Psoas muscle (tissue), 8 donors: ENCODE measurements at places on chromosomes 16 and 17. TPM values are rescaled to one million over a fixed set of nuclear protein-coding genes. Genes with fewer than 3 reads are reported as not detected.
A peak's percentile ranks its signal among the peaks of the same experiment; 100 is the strongest.

The ALOXE3 gene
- total RNA-seq, result not detected

The TRPV3 gene
- total RNA-seq, result 0.82 TPM

The RAD51D gene
- total RNA-seq, result 4.0 TPM

The PMFBP1 gene
- 0.21 TPM for total RNA-seq

The SPECC1 gene
- 4.7 TPM for total RNA-seq

The SCGB1C2 gene
- not detected for total RNA-seq

The MVD gene
- total RNA-seq, result 26.8 TPM

The ITGAD gene
- total RNA-seq, result 0.42 TPM

The CLEC3A gene
- not detected for total RNA-seq

The CCL17 gene
- total RNA-seq, result not detected

The KRTAP4-3 gene
- not detected for total RNA-seq

The USB1 gene
- 17.1 TPM for total RNA-seq

The TBX21 gene
- total RNA-seq, result 0.13 TPM

The SLC46A1 gene
- total RNA-seq, result 2.9 TPM

The XYLT2 gene
- 6.1 TPM for total RNA-seq

The RGS11 gene
- 2.6 TPM for total RNA-seq

GRCh38 chr17:61568219-61569072 lies 22.6 kb downstream of the NACA2 start:
- H3K4me3 ChIP-seq, result no peak overlapping the region
- no peaks in the 10 kb centered on the region for H3K27me3 ChIP-seq
- no peaks in the 10 kb centered on the region for H3K4me1 ChIP-seq
- no peak for DNase-seq

GRCh38 chr17:46876353-46876887 lies 25.0 kb downstream of the WNT9B start:
- DNase-seq, result no peak
- no peaks in the 10 kb centered on the region for H3K27me3 ChIP-seq
- H3K4me1 ChIP-seq, result no peaks in the 10 kb centered on the region
- H3K4me3 ChIP-seq, result no peak overlapping the region
- no peak overlapping the region for H3K27ac ChIP-seq
- H3K36me3 ChIP-seq, result no peaks in the 10 kb centered on the region

DNA sequence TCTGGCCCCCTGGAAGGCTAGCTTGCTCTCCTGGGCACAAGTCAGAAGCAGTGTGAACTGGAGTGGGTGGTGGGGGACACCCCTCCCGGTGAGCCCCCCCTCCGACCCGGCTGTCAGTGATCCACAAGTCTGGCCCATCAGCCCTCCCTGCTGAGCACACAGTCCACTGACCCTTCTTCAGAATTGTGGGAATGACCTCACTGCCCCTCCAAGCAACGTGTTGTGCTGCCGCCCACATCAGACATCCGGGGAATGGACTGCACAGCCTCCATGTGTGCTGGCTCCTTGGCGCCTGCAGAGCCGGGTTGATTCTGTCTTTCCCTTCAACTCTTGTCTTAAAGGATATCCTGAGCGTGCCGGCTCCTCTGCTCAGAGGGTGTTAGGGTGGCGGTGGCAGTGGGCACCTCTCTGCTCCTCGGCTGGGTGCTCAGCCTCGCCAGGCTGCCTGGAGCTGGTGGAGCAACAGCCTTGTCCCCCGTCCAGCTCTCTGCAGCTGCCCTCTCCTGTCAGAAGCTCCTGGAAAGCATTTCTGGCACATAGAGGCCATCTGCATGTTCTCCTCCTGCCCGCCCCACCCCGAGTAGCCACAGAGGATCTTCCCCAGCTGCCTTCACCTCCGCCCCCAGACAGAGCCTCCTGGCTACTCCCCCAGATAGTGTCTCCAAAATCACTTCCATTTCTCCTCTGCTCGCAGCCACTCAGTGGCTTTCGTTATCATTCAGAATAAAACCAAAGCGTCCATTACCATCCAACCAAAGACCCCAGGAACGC lies 19.8 kb downstream of the NPTX1 start:
- H3K4me3 ChIP-seq, result peak overlapping the region; percentile 79
- peaks cover 48% of the 10 kb centered on the region for H3K4me1 ChIP-seq
- DNase-seq, result peak; percentile 79
- H3K27ac ChIP-seq, result peak overlapping the region; percentile 98
- H3K36me3 ChIP-seq, result no peaks in the 10 kb centered on the region

GRCh38 chr16:85089525-85089924 lies 22.7 kb downstream of the CIBAR2 start:
- no peaks in the 10 kb centered on the region for H3K36me3 ChIP-seq
- H3K27me3 ChIP-seq, result no peaks in the 10 kb centered on the region
- DNase-seq, result no peak
- H3K4me3 ChIP-seq, result no peak overlapping the region
- H3K27ac ChIP-seq, result no peak overlapping the region

GRCh38 chr16:64982581-64982980 lies 139.3 kb downstream of the CDH11 start:
- no peaks in the 10 kb centered on the region for H3K27me3 ChIP-seq
- H3K4me3 ChIP-seq, result no peak overlapping the region
- H3K4me1 ChIP-seq, result no peaks in the 10 kb centered on the region

DNA sequence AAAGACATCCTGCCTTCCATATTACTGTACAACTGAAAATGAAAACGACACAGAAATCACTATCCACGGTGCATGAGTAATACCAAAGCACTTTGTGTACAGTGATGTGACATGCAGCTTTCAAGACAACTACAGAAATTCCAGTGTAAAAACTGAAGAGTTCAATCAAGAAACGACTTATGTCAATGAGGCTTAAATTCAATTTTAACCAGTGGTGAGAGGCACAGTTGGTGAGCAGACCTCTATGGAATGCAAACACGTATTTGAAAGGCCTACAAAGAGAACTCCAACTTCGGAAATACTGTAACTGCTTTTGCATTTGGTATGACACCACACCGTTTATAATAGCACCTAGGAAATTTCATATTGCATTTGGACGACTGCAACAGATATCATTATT lies 87.6 kb downstream of the USP31 start:
- no peaks in the 10 kb centered on the region for H3K4me1 ChIP-seq
- no peak overlapping the region for H3K4me3 ChIP-seq
- H3K27ac ChIP-seq, result no peak overlapping the region

- H3K27me3 ChIP-seq, result no peaks in the 10 kb centered on the region
- H3K4me3 ChIP-seq, result no peak overlapping the region
- no peak overlapping the region for H3K27ac ChIP-seq
- no peaks in the 10 kb centered on the region for H3K4me1 ChIP-seq
Observed at GRCh38 chr17:28147017-28147416, 104.5 kb downstream of the NLK start.

DNA sequence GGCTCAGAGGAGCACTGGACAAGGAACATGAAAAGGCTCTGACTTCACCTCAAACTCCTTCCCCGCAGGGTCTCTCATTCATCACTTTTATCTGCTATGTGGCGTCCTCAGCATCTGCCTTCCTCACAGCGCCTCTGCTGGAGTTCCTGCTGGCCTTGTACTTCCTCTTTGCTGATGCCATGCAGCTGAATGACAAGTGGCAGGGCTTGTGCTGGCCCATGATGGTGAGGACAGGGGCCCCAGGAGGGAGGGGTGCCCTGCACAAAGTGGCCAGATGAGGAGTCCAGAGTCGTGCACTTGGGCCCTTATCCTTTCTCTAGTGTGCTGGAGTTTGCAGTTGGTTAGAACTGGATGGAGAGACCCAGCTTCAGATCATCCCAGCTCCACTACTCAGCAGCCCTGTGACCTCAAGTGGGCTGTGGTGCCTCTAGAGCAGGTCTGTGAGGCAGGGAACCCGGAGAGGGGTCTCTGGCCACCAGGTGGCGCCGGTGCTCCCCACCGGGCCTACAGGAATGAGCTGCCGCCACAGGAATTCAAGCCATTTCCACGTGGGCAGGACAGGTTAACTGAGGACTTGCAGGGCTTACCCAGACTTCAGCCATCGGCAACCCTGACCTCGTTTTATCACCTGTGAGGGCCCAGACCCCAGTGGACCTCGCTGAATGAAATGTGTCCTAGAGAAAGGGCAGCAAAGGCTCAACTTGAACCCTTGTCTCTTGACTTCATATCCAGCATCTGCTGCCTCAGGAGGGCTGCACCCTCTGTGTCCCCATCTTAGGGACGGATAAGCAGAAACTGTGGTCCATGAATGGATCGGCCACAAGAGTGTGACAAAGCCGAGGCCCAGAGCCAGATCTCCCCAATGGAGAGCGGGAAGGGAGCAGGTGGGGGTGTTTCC lies 4.0 kb downstream of the CMTM3 start:
- no peaks in the 10 kb centered on the region for H3K4me1 ChIP-seq
- H3K36me3 ChIP-seq, result no peaks in the 10 kb centered on the region
- no peak overlapping the region for H3K4me3 ChIP-seq
- peaks cover 10% of the 10 kb centered on the region for H3K27me3 ChIP-seq

GRCh38 chr16:69522732-69523404 lies 42.9 kb upstream of the NFAT5 start:
- H3K4me3 ChIP-seq, result no peak overlapping the region
- no peaks in the 10 kb centered on the region for H3K27me3 ChIP-seq

GRCh38 chr17:70775679-70776078 lies 606.3 kb downstream of the KCNJ2 start:
- no peak overlapping the region for H3K27ac ChIP-seq
- no peaks in the 10 kb centered on the region for H3K36me3 ChIP-seq
- peaks cover 2% of the 10 kb centered on the region for H3K27me3 ChIP-seq
- no peak for DNase-seq
- no peak overlapping the region for H3K4me3 ChIP-seq

DNA sequence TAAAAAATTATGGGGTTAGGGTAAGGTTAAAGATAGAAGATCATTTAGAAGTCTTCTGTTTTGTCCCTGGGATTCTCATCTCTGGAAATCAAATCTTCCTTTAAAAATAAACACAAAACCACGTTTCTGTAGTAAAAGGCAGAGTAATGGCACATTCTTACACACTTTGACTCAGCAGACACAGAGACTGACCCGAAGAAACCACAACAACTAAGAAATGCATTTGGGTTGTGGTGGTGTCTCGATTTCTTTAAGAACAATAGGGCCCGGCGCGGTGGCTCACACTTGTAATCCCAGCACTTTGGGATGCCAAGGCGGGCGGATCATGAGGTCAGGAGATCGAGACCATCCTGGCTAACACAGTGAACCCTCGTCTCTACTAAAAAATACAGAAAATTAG lies 54.9 kb upstream of the MYH10 start:
- no peak overlapping the region for H3K4me3 ChIP-seq
- no peaks in the 10 kb centered on the region for H3K36me3 ChIP-seq
- H3K27ac ChIP-seq, result no peak overlapping the region
- no peaks in the 10 kb centered on the region for H3K4me1 ChIP-seq
- no peak for DNase-seq

DNA sequence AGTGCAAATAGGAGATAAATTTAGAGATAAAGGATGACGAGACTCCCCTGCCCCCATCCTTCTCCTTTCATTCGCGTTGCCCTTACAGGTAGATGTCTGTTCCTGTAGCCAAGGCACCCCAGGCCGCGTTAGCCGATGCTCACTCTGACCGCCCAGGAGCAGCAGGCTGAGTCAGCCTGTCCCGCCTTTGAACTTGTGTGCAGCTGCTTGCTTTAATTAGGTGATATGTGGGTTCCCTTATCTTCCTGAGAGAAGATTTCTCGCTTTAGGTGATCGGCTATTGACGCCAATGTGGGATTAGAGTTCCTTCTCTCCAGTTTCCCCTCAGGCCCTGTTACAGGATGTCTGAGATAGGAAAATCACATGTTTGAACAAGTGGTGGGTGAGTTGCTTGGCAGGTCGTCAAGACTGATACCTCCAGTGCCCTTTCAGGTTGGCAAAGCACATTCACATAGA lies 119.5 kb downstream of the MSI2 start:
- no peaks in the 10 kb centered on the region for H3K27me3 ChIP-seq
- no peak overlapping the region for H3K4me3 ChIP-seq
- DNase-seq, result no peak
- H3K4me1 ChIP-seq, result peaks cover 35% of the 10 kb centered on the region
- H3K27ac ChIP-seq, result peak overlapping the region; percentile 44
- no peaks in the 10 kb centered on the region for H3K36me3 ChIP-seq

GRCh38 chr16:87924041-87924810 lies 12.1 kb downstream of the CA5A start:
- H3K4me3 ChIP-seq, result no peak overlapping the region
- H3K4me1 ChIP-seq, result no peaks in the 10 kb centered on the region
- DNase-seq, result no peak
- no peaks in the 10 kb centered on the region for H3K36me3 ChIP-seq
- H3K27me3 ChIP-seq, result no peaks in the 10 kb centered on the region

DNA sequence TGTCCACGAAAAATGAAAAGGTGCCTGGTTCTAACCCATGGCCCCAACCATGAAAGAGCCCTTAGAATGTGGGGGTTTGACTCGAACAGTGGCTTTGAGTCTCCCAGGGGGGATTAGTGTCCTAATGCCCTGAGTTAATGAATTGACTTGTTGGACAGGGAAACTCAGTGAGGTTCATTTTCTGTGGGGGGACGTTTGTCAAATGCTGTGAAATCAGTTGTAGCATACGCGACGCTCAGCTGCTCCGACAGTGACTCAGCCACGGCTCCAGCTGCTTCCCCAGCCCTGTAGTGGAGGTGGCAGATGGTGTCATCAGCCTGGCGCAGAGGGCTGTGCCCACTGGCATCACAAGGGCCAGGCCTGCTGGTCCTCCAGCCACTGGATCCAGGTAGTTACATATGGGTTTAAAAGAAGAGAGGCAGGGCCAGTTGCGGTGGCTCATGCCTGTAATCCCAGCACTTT lies 3.9 kb upstream of the TMEM235 start:
- no peaks in the 10 kb centered on the region for H3K4me1 ChIP-seq
- H3K27ac ChIP-seq, result no peak overlapping the region
- DNase-seq, result no peak
- no peaks in the 10 kb centered on the region for H3K36me3 ChIP-seq
